ENCODE measurements at places on chromosomes 11 and 22. TPM values are rescaled to one million over a fixed set of nuclear protein-coding genes. Genes with fewer than 3 reads are reported as not detected.

DNA sequence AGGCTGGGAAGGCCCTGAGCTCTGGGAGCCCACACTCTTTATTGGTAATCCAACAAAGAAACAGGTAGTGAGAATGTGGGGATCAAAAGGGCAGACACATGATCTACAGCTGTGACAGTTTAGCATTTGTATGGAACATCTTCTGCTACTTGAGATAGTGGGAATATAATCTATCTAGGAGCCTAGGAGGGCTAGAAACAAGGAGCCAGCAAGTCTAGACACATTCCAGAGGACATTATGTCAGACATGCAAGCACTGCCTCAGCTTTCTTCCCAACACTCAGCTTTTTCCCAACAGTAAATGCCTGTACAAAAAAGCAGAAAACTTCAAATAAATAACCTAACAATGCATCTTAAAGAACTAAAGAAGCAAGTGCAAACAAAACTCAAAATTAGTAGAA lies 1150.6 kb upstream of the RAG2 start:
- no peak for DNase-seq

DNA sequence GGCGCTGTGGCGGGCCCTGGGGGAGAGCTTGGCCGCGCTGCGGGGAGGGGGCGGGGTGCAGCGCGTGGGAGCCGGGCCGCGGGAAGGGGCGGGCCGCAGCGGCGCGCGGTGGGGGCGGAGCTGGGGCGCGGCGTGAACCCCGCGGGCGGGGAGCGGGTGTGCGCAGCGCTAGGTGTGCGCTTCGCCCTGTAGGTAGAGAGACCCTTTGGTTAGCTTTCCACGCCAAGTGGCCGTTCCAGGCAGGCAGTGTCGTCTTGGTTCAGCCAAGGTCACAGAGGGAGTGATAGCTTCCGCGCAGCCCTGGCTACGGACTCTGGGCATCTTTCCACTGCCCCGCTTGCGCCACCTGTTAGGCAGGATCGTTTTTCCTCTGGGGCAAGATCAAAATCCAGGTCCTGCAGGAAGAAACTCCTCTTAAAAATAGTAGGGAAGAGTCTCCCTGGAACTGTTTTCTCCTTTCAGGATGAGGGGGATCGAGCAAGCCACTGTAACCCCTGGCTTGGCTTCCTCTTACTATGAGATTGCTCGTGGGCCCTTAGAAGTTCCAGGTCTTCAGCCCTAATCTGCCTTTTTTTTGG lies 434 bp downstream of the BANF1 start:
- peak; percentile 47 for DNase-seq

- peak; percentile 76 for DNase-seq
Observed at GRCh38 chr11:123261345-123262106, 66.5 kb upstream of the CLMP start.

DNA sequence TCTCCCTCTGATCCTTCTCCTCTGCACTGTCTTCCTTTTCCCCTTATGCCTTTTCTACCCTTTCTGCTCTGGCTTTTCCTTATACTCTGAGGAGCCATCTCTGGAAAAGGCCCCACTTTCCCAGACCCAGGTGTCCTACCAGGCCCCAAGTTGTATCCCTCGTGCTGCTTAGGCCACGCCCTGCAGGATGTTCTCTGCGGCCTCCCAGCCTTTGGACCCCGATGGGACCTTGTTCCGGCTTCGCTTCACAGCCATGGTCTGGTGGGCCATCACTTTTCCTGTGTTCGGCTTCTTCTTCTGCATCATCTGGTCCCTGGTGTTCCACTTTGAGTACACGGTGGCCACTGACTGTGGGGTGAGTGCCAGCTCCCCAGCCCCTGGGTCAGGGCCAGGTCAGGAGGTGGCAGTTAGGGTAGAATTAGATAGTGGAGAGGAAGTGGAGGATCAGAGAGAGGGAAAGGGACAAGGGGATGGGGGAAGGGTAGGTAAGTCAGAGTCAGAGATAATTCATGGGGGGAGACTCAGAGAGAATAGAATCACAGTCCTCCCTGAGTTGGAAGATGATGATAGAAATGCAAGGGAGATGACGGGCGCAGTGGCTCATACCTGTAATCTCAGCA lies 8.9 kb downstream of the PGAP2 start:
- no peak for DNase-seq

DNA sequence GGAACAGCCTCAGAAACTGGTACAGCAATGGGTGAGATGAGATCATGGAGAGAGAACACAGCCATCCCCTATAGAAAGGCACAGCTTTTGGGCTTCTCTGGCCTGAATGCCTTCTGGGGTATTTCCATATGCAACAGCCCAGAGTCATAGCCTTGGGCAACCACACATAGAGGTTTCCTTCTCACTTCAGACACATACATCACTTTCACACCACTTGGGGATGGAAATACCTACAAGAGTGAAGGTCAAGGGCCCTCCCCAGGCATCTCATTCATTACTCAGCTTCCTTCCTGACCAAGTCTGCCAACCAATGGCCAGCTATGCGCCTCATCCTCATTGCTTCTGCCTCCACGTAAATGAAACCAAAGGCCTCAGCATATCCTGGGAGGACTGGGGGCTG lies 17.7 kb upstream of the OLFML1 start:
- no peak for DNase-seq

DNA sequence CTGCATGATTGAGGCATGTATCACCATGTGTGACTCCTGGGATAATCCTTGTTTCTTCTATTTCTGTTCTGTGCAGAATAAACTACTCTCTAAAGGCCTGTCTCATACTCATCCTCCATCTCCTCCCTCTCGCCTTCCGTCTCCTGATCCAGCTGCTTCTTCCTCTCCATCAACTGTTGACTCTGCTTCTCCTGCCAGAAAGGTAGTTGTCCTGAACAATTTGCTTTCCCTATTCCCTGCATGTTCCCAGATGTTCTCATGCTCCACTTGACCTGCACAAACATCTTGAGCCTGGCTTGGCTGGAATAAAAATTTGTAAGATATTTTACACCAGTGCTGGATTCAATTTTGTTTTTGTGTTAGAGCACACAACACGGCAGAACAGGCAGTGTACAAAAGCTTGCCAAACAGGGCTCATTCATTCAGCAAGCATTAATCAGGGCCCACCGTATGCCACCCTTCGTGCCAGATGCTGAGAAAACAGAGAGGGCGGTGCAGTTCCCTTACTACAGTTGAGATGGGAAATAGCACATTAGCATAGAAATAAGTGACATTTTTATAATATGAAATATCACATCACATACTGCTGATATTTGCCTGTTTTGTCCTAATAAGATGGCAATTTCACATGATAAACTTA lies 133.3 kb upstream of the PARVA start:
- DNase-seq: no peak

DNA sequence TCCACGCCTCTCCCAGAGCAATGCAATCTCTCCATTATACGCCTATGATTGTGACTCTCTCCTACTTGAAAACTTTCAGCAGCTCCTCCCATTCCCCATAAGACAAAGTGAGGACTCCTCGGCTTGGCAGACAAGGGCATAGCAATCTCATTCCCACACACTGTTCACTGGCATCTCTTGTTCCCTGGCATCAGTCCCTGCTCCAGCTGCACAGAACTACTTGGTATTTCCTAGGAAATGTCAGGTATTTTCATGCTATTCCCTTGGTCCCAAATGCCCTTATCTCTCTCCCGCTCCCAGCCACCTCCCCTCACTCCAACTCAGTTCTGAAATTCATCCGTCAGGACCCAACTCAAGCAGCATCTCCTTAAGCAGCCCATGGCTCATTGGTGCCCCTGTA lies 28.4 kb downstream of the TMPRSS5 start:
- DNase-seq: no peak

GRCh38 chr22:44586999-44587736 lies 89.1 kb upstream of the RTL6 start:
- no peak for DNase-seq

- DNase-seq: no peak
Observed at GRCh38 chr22:40498420-40499208, 128.2 kb downstream of the SGSM3 start.

- no peak for DNase-seq
Observed at GRCh38 chr22:19626666-19627065, 87.6 kb upstream of the SEPTIN5 start.

DNA sequence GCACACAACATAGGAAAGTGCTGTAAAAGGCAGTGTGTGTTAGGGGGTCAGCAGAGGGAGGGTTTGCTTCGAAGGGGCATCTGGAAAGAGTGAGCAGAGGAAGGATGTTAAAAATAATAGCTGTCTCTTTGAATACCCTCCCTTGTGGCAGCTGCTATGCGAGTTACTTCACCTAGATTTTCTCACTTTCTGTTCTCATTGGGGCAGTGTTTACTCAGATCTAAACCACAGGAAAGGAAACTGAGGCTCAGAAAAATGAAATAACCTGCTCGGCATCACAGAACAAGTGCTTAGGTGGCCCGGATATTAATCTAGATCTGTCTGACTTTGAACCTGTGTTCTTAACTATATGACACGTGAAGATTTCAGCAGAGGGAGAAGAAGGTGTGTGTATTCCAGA lies 125.3 kb downstream of the C11orf91 start:
- DNase-seq: no peak

- DNase-seq: no peak
Observed at GRCh38 chr22:17350292-17350691, 19.0 kb upstream of the CECR2 start.

DNA sequence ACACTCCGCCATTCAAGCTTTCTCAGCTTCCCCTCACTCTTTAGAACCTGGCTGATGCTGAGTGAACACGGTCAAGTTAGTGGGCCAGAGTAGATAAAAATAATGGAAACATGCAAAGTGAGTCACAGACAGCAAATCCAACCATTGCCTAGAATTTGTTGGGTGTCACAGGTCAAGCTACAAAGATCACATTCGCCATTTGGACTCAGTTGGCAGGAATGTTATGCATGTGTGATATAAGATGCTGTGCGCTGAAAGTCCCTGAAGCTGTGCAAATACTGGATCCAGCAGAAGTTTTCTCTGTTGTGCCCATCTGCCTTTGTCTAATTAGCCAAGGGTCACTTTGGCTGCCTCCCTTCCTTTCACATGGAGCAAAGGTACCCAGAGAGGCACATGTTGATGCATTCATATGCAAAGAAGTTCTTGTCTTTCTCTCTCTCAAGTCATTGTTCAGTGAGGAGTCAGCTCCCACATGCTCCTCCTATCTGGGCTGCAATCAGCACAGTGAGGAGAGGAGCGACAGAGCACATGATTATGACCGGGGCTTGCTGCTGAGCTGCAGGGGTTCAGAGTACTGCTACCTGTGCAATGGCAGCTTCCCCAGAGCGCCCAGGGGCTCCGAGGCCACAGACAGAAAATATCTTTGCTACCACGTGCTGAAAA lies 39.7 kb downstream of the FLI1 start:
- no peak for DNase-seq

Gene FAM76B
- 24.2 TPM for total RNA-seq

Gene LYVE1
- total RNA-seq: 19.7 TPM

Gene THOC5
- 39.8 TPM for total RNA-seq

Gene TPBGL
- total RNA-seq: 0.17 TPM

Gene SCN4B
- 3.5 TPM for total RNA-seq

Gene PIK3IP1
- 48.0 TPM for total RNA-seq
